ENCODE measurements at places on chromosomes 1 and 21. TPM values are rescaled to one million over a fixed set of nuclear protein-coding genes. Genes with fewer than 3 reads are reported as not detected.

Gene NKAIN1
- not detected for total RNA-seq

Gene MYOC
- total RNA-seq = not detected

DNA sequence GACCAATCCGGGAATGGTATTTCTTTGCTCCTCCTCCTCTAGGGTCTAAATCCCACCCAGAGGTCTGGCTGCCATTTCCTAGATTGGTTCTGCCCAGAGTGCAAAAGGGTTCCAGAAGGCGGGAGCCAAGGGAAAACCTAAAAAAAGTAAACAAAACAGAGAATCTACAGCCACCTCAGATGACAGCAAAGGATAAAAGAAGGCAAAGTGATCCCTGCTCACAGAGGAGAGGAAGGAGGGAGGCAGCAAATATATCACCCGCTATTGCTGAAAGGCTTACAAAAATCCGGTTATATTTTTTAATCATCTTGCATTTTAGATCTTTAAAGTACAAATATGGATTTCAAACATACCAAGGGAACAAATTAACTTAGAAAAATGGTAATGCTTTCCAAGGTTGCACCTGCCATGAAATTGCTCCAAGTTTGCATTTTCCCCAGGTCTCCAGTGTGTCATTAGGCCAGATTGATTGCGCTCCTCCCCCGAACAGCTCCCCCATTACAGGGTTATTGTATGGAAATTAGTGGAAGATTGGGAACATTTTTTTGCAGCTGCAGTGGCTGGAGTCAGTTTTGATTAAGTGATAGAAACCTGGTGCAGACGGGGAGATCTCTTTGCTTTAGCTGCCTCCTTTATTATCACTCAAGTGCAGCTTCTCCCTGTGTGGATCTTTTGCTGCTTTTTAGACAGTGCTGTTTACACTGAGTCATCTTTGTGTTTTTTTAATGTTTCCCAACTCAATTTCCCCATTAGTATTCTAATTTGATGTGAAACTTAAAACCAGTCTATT is 280.5 kb upstream of the CAMK1G start:
- no peak for DNase-seq

DNA sequence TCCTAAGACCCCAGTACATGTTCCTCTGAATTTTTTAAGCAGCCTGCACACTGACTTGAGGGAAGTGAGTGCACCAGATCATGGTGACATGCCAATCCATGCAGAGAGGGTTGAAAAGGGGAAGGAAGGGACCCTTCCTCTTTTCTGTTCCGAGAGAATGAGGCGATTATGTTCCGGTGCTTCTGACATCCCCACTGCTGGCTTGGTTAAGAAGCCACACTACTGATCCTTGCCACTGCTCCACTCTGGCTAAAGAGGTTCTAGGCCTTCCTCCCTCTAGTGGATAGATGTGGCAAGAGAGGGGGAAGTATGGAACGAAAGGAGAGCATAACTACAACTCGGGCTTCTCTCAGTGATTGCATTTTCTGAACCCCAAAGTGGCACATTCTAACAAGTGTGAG is 1.8 kb upstream of the CYB5R1 start:
- peak; percentile 68 for DNase-seq

DNA sequence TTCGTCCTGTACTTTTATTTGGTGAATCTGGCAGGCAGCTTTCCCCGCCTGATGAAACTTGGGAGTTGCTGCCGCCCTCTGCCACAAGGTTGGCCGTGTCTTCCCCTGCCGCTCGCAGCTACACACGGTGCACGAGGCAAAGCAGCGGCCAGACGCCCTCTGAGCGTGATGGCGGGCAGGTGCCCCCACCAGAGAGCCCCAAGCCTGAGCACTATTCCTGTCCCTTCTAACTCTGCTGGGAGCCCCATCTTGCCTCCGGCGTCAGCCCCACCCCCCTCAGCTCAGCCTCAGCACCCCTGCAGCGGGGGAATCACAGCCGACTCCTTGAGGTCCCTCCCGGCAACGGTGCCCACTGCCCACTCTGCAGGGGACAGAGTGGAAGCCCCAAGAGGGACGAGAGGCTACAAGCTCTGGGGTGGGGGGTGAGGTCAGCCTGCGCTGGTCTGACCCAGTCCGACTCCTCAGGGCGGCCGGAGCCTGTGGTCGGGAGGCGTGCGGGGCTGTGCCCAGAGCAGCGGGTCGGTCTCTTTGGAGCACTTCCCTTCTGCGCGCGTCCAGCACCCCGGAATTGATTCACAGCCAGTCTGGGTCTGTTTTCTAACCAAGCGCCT is 41.3 kb downstream of the RIPK4 start:
- no peak for DNase-seq

GRCh38 chr1:227225715-227226346 is 92.5 kb downstream of the CDC42BPA start:
- no peak for DNase-seq

- DNase-seq = no peak
Measured at GRCh38 chr1:50492142-50492541, 68.9 kb upstream of the DMRTA2 start.

DNA sequence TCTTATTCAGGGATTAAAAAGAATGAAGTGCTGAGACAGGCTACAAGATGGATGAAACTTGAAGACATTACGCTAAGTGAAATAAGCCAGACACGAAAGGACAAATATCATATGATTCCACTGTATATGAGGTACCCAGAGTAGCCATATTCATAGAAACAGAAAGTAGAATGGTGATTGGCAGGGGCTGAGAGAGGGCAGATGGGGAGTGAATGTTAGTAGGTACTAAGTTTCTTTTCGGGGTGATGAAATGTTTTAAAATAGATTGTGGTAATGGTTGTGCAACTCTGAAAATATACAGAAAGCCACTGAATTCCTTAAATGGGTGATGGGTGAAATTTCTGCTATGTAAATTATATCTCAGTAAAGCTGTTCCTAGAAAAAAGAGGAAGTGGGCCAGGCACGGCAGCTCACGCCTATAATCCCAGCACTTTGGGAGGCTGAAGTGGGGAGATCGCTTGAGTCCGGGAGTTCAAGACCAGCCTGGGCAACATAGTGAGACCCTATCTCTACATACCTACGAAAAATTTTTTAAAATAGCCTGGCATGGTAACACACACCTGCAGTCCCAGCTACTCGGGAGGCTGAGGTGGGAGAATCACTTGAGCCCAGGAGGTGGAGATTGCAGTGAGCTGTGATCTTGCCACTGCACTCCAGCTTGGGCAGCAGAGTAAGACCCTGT is 15.9 kb downstream of the SLC27A3 start:
- DNase-seq = no peak

DNA sequence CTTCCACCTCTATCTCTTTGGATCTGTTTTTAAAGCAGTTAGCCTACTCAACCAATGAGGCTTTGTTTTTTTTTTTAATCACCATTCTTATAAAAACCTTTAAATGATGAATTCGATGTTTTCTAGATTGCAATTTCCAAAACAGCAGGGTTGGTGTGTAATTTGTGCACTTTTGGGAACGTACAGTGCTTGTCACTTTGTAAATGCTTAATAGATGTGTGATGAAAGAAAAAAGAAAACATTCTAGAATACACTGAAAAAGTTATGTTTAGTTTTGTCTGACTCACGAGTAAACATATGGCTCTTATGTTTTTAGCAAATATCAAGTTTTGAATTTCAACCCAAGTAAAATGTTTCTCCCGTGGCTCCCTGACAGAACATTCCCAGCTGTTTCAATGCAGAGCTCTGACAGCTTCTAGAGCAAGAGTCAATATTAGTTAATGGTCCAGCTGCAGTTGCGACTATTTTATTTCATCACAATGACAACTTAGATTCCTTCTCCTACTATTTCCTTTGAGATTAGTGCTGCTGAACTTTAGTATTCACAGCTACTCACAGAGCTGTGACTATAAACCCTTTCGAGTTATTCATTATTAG is 362.5 kb upstream of the ADAMTS5 start:
- no peak for DNase-seq

Data from Caco-2 (cell line).